ENCODE measurements at places on chromosomes 13 and 19.

DNA sequence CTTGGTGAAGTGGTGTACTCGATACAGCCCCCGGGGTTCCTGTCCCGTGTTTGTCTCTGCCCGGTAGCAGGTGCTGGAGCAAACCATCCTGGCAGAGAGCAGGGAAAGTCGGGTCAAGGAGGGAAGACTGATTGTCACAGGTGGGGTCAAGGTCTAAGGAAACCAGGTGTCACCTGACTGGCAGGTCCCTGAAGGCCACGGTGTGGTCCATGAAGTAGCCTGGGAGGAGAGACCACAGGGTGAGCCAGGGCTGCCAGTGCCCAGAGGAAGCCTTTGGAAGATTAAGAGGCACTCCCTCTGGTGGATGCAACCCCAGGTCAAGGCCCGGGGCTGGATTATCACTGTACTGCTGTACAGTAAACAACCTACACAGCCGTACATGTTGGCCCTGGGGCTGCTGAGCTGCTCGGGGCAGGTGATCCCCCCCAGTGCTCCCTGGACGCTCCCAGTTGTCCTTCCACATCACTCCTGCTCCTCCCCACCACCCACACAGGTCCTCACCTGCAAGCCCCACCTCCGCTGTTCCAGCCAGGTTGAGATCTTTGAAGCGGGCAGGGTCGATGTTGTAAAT is 6.0 kb upstream of the CCER2 start:
- no peak for DNase-seq

DNA sequence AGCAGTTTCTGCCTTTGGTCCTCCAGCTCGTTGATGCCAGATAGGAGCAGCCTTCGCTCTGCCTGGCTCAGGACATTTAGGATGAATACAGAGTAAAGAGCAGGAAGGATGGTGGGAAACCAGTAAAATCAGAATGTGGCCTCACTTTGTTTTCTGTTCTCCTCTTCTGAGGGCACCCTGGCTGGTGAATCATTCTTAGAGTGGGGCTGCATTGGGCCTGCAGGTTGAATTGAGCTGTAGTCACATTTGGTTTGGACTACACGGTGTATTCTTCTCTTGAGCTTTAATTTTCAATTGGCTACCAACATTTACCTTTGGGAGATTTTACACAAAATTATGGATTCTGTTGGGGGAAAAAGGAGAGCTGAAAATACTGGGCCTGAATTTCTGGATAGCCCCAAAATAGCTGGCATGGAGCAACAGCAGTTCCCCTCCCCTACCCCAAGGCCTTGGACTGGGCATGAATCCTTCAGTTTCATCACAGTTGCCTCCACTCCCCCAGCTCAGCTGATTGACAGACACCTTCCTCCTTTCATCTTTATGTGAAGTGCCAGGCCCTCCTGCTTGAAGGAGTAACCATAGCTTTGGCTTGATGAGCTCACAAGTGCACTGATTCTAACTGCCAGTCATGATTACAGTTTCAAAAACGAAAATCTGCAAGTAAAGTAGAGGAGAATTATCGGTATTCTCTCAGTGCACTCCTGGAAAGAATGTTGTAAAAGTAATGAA is 24.3 kb downstream of the ERCC5 start:
- no peak for DNase-seq

DNA sequence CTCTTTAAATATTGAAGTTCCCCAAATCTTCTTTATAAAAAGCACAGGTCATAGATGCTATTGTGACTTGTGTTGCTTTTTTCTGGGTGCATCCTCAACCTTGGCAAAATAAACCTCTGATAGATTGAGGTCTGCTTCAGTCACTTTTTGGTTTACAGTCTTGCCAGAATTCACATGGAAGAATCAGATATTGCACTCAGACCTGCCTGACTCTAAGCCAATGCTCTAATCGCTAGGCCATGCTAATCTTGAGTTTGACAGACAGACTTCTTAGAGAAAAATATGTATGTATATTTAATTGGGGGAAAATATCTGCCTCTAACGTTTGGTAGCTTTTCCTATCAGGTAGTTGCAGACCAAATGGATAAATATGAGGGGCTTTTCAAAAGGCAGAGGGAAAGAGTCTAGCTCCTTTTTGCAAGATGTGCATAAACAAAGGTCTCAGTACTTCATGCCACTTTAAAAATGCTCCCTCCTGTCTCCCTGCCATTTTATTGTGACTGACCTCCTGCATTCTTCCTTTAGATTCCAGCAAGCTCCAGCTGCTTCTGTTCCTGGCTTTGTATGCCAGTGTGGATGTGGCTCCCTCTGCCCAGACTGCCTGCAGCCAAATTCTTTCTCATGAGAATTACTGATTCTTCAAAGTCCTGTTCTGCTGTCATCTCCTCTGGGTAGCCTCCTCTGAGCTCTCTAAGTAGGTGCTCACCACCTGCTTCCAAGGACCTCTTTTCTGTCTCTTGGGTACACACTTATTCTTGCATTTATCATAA is 42.4 kb upstream of the RFC3 start:
- DNase-seq = no peak

DNA sequence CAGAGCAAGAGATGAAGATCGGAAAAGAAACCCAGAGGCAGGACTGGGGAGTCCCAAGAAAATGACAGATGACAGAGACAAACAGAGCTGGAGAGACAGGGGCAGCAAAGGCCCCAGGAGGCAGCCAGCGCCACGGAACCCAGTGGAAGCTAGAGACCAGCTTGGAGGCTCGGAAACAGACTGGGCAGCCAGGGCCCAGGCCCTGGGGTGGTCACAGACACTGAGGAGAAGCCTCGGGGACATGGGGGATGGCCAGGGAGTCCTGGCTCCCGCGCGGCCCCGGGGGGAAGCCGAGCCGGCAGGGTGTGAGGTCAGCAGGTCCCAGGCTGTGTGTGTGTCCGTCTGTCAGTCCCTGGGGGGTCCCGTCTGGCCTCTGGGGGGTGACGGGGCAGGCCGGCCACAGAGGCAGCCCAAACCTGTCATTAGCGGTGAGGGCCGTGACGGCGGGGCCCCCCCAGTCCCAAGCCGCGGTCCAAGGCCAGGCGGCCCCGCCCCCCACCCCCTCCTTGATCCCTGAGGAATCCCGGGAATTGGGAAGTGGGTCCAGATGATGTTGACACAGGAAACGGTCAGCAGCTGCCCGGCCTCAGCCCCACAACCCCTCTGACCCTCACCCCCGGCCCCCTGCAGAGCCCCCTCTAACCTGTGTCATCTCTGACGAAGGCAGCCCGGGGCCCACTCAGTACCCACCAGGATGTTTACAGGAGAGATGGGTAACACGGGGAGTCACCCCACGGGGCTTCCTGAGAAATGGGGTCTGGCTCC is 2.5 kb upstream of the TMEM190 start:
- DNase-seq = no peak

DNA sequence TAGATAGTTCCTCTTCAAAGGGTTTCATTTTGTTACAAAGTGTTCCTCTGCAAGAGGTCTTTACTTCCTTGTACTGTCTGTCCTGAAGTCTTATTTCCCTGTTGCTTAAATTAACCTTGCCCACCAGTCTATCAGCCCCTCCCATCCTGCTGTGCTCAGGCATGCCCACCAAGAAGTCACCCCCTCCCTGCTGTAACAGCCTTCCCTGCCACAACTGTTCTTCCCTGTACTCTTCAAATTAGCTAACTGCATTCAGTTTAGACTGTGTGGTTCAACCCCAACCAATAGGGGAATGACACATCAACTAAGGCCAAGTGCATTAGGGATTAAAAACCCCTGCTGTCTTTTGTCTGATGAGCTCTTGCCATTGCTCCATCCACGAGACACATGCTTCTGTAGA is 34.4 kb upstream of the ZNF562 start:
- no peak for DNase-seq

- no peak for DNase-seq
Measured at GRCh38 chr19:53463263-53463662, 4.3 kb upstream of the ZNF813 start.

DNA sequence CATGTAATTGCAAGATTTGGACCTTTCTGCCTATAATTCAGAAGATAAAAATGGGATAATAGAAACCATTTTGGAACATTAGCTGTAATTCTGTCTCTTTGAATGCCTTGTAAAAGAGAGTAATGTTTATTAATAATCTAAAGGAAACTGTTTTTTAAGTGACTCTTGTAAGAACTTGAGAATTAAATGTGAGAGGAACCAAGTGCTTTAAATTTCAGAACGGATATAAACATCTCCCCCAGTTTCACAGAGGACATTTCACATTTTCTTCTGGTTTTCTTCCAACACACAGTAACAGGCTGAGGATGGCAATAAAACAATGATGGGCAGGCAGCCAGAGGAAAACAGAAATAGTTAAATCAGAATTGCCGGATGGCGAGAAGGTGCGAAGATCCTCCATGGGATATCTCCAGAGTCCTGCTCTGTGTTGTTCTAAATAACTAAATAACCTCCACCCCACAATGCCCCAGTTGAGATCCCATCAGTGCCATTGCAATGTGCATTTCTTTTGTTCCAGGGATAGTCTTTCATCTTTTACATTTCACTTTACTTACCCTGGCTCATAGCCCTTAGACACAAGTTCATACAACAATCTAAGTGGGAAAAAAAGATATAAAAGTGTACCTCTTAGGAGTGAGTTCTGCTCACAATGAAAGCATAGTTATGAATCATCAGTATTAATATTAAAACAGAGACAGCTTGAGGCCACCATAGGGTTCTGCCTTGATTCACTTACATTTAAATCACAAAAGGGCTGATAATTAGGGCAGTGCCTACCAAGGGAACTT is 73.3 kb downstream of the TNFRSF19 start:
- no peak for DNase-seq

GRCh38 chr13:44232774-44233173 is 140.8 kb upstream of the SERP2 start:
- no peak for DNase-seq

- DNase-seq = no peak
Measured at GRCh38 chr13:112742583-112742982, 52.7 kb downstream of the ATP11A start.

DNA sequence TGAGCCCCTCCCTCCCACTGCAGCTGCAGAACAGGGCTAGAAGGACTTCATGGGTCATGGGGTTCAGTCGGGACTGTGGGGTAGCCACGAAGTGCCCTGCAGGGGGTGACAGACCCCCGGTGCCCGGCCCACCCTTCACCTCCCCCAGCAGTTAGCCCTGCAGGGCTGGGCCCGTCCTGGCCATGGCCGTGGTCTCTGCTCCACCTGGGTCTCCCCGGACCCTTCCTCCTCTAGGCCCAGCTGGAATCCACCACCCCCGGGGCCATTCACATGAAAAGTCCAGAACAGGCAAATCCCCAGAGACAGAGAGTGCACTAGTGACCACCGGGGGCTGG is 17.3 kb downstream of the MKNK2 start:
- no peak for DNase-seq

- no peak for DNase-seq
Measured at GRCh38 chr13:24777171-24777570, 13.2 kb downstream of the RNF17 start.

- no peak for DNase-seq
Measured at GRCh38 chr19:11577451-11578257, at the start of gene ACP5. TSS of gene ACP5 (minus strand) at chr19:11577645. CDS start at chr19:11577317, 328 bp downstream.

DNA sequence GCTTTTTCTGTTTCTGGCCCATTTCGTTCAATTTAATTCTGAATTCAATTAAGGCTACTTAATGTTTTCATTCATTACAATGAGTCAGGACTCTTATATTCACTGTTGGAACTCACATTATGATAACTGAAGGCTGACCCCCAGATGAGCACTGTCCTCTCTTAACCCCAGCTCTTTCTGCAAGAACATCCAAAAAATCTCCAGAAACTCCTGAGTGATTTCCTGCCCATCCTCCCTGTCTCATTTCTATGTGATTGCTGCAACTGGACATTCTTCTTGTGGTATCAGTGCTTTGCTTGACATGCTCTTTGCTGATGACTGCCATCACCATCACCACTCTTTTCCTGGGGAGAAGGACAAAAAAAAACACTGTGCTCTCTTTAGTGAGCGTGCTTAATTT is 240.3 kb downstream of the SPRY2 start:
- DNase-seq = no peak

- no peak for DNase-seq
Measured at GRCh38 chr13:93216122-93216521, 10.5 kb upstream of the GPC6 start.

DNA sequence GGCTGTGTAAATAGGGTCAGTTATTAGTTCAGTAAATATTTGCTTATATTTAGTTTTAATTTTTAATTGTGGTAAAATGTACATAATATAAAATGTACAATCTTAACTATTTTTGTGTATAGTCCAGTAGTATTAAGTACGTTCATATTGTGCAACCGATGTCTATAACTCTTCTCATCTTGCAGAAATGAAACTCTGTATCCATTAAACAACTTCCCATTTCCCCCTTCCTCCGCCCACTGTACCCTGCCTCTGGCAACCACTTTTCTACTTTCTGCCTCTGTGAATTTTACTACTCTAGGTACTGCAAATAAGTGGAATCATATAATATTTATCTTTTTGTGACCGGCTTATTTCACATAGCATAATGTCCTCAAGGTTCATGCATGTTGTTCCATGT is 24.4 kb downstream of the UBAC2 start:
- DNase-seq = no peak

- no peak for DNase-seq
Measured at GRCh38 chr13:105428811-105429210, 1106.7 kb downstream of the EFNB2 start.

DNA sequence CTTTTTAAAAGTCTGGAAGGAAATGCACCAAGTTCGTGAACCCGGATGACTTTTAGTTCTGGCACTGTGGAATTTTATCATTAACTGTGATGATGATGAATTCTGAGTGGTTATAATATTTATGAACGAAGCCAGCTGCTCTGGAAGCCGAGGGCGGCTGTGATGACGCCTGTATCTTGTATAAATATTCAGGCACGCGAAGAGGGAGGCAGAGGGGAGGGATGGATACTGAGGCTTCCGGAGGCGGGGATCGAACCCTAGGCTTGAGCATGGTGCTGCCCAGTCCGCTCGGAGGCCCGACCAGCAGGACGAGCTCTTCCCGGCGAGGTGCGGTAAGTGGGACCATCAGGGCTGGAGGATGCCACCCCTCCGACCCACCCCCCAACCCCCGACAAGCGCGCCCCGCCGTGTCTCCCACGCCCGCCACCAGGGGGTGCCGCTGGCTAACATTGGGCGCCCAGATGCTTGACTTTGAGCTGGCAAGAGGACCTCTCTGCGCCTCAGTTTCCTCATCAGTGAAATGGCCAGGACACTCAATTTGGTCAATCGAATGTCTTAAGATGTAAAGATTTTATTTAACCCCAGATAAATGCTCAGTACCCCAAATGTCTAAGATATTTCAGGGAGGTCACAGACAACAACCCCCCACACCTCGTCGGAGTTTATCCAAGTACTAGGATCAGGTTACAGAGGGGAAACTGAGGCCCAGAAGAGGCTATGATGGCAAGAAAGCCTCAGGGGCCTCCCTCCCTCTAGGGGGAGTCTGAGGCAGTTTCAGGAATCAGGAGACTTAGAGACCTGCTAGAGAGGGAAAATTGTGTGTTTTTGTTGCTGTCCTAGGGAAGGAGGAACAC is 4.5 kb upstream of the RAB3A start:
- peak; percentile 44 for DNase-seq

DNA sequence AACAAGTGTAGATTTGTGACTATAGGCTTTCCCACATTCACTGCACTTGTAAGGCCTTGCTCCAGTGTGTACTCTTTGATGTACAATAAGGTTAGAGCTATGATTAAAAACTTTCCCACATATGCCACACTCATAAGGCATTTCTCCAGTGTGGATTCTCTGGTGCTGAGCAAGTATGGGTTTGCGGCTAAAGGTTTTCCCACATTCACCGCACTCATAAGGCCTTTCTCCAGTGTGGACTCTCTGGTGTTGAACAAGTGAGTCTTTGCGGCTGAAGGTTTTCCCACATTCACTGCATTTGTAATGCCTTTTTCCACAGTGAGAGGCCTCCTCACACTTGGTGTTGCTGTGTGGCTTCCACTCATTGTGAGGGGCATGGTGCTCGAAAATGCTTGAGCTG is 3.7 kb downstream of the ZNF772 start:
- DNase-seq = no peak

- no peak for DNase-seq
Measured at GRCh38 chr19:19113040-19113626, 25.1 kb downstream of the TMEM161A start.

Measured in CD4-positive, alpha-beta T cell treated with Interleukin-15 for 1 hour (primary cell).